ENCODE measurements at places on chromosomes 13 and 19. TPM values are rescaled to one million over a fixed set of nuclear protein-coding genes. Genes with fewer than 3 reads are reported as not detected.

POU2F2 gene
- polyA plus RNA-seq, result 0.39 TPM

PRR19 gene
- 1.1 TPM for polyA plus RNA-seq

CERS1 gene
- 0.12 TPM for polyA plus RNA-seq

TMEM59L gene
- 0.71 TPM for polyA plus RNA-seq
